GM04504 (cell line): ENCODE measurements at places on chromosomes 2 and 18.

- no peak for DNase-seq
Observed at GRCh38 chr2:167438206-167438605, 549.9 kb downstream of the XIRP2 start.

- no peak for DNase-seq
Observed at GRCh38 chr2:148391324-148391723, 253.2 kb upstream of the EPC2 start.

DNA sequence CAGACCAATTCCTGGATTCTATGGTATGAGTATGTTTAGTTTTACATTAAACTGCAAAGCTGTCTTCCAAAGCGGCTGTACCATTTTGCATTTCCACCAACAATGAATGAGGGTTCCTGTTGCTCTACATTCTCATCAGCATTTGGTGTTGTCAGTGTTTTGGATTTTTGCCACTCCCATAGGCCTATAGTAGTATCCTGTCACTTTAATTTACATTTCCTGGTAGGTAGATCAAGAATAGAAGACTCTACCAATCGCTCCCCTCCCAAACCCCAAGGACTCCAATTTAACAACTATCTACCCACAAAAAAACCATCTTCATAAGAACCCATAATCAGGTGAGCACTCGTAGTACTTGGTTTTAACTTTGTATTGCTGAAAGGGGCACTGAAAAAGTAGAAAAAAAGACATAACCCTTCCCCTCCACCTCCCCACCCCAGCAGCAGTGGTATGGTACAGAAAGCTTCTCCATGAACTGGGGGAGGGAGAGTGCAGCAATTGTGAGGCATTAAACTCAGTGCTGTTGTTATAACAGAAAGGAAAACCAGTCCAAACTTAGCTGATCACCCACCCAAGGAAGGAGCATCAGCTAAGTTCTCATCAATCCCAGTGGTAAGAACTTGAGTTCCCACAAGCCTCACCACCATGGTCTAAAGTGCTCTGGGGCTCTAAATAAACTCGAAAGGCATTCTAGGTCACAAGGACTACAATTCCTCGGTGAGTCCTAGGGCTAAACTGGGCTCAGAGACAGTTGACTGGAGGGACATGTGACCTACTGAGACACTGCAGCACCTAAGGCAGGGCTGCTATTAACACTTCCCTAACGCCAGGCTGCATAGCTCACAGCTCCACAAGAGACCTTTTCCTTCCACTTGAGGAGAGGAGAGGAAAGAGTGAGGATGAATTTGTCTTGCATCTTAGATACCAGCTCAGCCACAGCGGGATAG, 35.5 kb upstream of the CYTIP start:
- DNase-seq: no peak

GRCh38 chr2:63486861-63487290, 101.4 kb downstream of the WDPCP start:
- no peak for DNase-seq

DNA sequence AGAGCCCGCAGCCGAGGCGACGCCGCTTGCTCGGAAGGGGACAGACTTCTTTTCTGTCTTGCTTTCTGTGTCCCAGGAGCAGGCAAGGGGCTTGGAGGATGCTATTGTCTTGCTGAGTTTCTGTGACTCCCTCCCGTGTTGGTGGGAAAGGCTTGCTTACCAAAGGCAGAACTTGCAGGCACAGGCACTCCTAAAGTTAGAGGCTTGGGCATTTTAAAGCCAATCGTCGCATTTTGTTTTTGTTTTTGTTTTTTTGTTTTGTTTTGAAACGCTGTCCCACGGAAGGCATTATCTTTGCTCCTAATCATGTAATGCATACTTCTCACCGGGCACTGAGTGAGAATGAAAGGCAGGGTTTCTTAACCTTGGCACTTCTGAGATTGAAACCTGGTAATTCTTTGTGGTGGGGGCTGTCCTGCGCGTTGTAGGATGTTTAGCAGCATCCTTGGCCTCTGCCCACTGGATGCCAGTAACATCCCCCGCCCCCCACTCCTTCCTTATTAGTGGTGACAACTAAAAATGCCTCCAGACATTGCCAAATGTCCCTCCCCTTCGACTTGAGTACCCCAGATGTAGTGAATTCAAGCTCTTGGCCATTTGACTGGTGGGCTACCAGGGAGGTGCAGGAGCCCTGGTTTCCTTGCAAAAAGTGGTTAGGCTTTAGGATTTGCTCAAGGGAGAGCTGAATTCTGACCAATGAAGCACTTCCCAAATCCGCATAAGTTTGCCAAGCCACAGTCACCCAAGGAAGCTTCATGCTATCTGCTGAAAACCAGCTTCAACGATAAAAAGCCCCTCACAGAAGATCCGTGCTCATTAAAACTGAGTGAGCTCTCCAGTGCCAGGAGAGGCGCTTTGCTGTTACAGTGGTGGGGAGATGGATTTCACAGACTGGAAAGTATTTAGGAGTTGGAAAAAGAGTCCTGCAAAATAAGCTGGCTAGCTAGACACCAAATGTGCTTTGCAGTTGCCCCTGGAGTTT, 1.2 kb downstream of the ANTXR1 start:
- no peak for DNase-seq

GRCh38 chr2:14189929-14190328, 442.6 kb upstream of the LRATD1 start:
- no peak for DNase-seq

GRCh38 chr2:12412898-12413305, 303.8 kb upstream of the TRIB2 start:
- DNase-seq: no peak
